ENCODE measurements at places on chromosomes 3 and 15.

- DNase-seq: no peak
Measured at GRCh38 chr15:66884661-66885237, 180.7 kb upstream of the SMAD3 start.

DNA sequence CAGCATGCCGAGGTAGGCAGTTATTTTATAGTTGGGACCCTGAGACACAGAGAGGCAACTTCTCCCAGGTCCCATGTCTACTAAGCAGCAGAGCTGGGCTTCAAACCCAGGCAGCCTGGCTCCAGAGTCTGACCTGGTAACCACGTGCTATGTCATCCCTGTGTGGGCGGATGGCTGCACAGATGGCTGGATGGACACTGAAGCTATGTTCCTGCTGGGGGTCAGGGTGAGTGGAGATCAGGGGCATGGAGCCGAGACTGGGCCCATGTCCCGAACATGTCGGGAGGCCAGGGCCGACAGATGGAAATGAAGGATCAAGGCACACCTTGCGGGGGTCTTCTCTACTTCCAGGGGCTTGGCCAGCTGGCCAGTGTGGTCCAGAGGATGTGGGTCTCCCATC, 9.3 kb upstream of the FBLN2 start:
- DNase-seq: no peak

- DNase-seq: no peak
Measured at GRCh38 chr3:20091331-20092047, 51.2 kb downstream of the KAT2B start.

- no peak for DNase-seq
Measured at GRCh38 chr15:91294795-91295194, 194.7 kb downstream of the SV2B start.

DNA sequence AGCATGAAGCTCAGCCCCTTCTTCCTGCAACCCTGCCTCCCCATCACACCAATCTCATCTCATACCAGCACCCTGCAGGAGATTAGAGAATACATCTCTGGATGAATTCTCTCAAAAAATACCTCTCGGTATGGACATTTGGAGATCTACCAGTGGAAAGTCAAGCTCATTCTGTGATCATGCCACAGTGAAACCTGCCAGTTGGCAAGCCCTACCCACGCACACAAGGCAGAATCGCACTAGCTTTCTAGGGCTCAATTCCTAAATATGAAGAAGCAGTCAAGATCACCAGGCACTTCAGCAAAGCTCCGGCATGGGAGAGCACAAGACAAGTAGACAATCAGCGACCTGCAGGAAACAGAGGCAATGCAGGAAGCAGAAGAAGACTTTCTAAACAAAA, 221.2 kb downstream of the NTRK3 start:
- no peak for DNase-seq

- DNase-seq: no peak
Measured at GRCh38 chr3:142778541-142778940, 54.7 kb downstream of the TRPC1 start.

DNA sequence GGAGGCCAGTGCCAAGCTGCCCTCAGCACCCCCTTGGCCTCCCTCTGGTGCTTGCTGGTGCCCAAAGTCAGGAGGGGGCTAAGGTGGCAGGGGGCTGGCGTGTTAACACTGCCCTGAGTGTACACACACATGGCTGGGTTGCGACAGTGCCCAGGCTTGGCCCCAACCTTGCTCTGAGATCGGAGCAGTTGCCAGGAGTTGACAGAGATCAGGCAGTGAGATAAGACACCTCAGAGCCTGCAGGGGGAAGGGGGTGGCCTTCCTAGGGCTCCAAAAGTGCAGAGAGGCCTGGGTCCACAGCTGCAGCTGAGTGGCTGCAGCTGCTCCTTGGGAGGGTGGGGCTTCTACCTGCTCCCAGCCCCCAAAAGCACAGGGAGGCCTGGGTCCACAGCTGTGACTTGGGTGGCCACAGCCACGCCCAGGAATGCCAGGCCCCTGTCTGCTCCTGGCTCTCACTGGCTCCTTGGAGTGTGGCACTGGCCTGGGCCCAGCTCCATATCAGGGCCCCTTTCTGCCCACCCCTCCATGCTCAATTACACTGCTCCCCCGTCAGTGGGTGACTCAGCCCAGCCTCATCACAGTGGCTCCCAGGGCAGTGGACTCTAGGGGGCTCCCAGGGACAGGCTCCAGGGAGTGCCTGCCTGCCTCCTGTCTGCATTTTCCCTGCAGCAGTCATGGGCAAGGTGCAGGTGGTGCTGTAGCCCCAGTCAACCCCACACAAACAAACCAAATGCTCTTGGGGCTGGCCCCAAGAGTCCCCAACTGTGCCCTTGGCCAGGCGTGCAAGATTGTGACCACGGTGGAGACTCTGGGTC, 56.4 kb upstream of the C15orf39 start:
- no peak for DNase-seq

GRCh38 chr3:62201438-62202035, 171.8 kb downstream of the FEZF2 start:
- DNase-seq: no peak

- DNase-seq: no peak
Measured at GRCh38 chr15:39781967-39782302, 706 bp downstream of the FSIP1 start.

GRCh38 chr3:28836199-28836598, 444.7 kb upstream of the RBMS3 start:
- no peak for DNase-seq

DNA sequence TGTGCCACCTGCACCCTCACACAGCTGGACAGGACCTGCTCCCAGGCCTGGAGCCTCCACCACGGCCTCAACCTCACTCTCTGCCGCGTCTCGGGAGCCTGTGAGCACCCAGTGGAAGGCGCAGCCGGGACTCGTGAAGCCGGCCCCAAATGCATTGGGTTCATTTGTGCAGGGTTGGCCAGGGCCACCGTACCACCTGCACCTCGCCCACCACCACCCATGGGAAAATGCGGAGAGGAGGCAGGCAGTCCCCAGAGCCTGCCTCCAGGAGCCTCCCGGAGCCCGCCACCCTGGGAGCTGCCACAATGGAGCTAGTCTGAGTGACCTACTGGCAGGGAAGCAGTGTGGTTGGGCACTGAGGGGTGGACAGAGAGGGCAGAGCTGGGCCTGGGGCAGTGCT, 62.5 kb upstream of the HRH1 start:
- DNase-seq: no peak

GRCh38 chr15:41286665-41287333, 45.6 kb downstream of the OIP5 start:
- DNase-seq: no peak

DNA sequence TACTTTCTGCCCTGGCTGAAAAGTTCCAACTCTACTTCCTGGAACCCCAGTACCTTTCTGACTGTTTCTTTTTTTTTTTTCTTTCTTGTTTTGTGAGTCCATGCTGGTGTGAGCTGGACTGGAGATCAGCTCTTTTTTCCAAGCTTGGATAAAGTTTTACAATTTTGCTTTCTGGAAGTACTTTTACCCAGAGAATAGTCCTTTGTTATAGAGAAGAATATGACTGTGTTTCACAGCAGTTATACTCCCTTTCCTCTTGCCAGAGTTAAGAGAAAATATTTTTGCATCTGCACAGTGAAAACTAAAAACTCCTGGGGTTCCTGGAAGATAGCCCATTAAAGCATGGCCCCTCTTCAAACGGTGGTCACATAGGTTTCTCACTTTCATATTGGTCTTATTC, 1100.6 kb downstream of the OTOL1 start:
- no peak for DNase-seq

- DNase-seq: no peak
Measured at GRCh38 chr3:134199240-134199639, 51.4 kb downstream of the RYK start.

GRCh38 chr3:14929310-14930074, 17.9 kb upstream of the NR2C2 start:
- DNase-seq: no peak

DNA sequence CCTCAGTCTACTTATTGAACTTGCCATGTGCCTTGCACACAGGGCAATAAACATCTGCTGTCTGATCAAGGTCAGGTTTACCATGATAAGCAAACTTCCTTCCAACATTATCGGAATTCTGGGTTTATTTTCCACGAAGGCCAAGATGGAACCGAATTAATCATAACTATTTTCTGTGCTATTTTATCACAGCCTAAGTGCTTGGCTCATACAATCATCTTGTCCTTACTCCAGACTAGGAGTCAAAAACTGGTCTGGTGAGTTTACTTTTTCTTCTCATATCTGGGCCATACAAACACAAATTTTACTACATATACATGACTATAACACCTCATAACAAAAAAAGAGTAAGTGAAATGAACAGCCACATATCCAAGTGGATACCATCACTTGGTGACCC, 2.3 kb downstream of the FBN1 start:
- no peak for DNase-seq

DNA sequence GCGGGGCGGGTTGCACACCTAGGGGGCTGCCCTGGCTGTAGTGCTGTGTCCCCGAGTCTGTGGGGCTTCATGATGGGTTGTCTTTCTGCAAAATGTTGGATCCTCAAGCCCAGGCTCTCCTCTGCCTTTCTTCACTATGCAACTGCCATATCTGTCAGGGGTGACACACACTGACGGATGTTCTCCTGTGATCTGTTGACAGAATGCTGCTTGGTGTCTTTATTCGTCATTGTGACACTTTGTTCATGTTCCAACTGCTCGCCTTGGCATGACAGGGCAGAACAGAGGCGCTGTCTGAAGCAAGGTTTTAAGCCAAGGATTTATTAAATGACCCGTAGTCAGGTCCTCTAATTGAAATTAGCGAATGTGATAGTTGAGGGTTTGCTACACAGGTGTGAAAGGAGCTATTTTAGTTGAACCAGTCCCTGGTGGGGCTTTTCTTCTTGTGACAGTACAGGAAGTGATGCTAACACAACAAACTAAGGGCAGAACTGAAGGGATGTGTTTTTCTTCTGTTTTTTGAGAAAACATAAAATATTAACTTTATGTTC, 173.4 kb downstream of the MCTP2 start:
- DNase-seq: no peak

DNA sequence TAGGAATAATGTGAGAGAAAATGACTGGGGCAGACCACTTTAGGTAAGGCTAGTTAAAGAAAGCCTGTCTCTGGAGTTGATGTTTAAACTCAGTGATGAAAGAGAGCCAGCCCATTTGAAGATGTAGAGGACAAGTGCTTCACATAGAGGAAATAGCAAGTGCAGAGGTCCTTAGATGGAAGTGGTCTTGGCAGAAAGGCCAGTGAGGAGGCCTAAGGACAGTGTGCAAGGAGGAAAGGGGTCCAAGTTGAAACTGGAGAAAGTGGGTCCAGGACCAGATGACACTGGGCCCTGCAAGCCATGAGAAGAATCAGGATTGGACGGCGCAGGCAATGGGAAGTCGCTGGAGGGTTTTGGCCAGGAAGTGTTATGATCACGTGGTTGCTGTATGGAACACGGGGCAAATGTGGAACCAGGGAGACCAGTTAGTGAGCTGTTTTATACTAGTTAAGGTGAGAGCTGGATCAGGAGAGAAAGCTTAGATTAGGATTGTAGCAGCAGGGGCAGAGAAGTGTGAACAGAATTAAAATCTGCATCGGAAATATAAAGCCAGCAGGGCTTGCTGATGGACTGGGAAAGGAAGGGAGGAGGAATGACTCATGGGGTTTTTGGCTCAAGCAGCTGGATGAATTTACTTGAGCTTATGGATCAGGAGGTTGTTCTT, 48.0 kb upstream of the SCAANT1 start:
- DNase-seq: no peak

DNA sequence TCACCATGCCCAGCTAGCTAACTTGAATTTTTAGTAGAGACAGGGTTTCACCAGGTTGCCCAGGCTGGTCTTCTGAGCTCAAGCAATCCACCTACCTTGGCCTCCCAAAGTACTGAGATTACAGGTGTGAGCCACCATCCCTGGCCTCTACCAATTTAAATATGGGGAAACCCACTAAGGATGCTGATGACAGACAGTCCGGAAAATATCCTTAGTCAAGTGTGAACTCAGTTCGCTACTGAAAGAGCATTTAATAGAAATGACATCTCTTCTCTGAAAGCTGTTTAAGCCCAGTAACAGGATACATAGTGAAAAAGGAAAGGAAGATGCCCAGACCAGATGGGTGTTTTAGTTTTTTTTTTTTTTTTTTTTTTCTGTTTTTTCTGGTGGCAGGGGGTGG, 7.7 kb upstream of the GRAMD2A start:
- DNase-seq: no peak

- no peak for DNase-seq
Measured at GRCh38 chr15:81073801-81074200, 60.3 kb upstream of the CFAP161 start.

GRCh38 chr15:22960556-22960955, 19.6 kb downstream of the CYFIP1 start:
- DNase-seq: no peak

- no peak for DNase-seq
Measured at GRCh38 chr15:49769225-49769624, 148.4 kb downstream of the DTWD1 start.

DNA sequence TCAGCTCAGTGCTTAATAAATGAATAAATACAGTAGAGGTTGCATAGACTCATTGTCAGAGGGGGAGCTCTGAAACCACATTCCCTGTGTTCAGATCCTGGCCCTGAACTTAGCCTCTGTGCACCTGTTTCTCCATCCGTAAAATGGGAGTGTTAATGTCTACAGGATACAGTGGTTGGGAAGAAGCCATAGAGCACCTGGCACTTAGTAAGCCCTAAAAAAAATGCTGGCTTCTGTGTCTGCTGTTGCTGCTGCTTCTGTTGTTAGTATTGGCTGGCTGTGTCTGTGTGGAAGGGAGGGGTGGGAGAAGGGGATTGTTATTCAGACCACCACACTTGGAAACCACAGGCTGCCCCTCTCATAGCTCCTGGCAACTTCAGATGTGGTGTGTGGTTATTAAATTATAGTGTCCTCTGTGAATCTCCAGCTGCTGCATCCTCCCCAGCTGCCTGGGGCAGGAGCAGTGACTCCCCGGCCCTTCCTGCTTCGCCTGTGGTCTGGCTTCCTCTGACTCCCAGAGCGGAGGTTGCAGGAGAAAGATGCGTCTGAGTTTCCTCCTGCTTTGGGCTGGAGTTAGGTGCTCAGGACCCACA, 31.0 kb downstream of the FGD5 start:
- DNase-seq: no peak

GRCh38 chr3:147246906-147247305, 159.4 kb downstream of the ZIC4 start:
- no peak for DNase-seq

DNA sequence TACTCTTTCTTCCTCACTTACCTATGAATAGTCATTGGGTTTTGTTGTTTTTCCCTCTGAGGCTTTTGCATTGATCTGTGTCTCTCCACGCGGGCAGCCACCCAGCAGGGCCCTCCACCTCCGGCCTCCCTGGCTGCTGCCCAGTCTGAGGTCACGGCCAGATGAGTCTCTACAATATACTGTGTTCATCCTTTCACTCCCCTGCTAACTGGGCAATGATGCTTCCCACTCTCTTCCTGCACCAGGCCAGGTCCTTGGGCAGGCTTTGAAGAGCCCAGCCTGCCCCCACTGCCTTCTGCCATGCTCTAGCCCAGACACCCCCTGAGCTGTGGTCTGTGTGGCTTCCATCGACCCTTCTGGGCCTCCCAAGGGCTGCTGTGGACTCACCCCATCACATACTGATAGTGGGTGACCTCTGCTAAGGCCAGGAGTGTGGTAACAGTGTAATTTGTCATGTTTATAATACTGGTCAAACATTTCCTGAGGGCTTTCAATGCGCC, 18.0 kb downstream of the PDIA5 start:
- DNase-seq: no peak

- DNase-seq: no peak
Measured at GRCh38 chr3:4573153-4573552, 80.0 kb downstream of the ITPR1 start.

Measured in anterior cingulate cortex (tissue), 58 donors.